ENCODE measurements at places on chromosomes 12 and 14.

- peak; percentile 84 for DNase-seq
Observed at GRCh38 chr14:94769391-94770250, at the start of gene GSC. Gene GSC, minus strand, starts transcription at chr14:94770113. Its CDS starts 98 bp downstream, at chr14:94770015.

GRCh38 chr14:77406718-77407117 lies 16.6 kb downstream of the NOXRED1 start:
- no peak for DNase-seq

DNA sequence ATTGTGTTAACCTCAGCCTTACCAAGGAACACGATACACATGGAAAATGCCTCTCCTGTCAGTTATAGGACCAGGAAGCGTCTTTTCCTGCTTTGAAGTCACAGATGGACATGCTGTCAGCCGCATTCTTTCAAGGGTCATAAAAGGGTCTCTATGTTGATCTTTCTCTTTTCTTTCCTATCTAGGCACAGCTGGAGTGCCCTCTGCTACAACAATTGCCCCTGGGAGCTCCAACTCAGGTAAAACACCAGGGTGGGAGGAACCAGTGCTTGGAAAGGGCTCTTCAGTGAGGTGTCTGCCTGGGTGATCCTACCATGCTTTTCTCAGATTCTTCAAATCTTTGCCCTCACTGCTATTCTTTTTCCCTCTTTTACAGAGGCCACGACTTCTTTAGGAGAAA lies 157.4 kb upstream of the CNTN1 start:
- DNase-seq, result no peak

DNA sequence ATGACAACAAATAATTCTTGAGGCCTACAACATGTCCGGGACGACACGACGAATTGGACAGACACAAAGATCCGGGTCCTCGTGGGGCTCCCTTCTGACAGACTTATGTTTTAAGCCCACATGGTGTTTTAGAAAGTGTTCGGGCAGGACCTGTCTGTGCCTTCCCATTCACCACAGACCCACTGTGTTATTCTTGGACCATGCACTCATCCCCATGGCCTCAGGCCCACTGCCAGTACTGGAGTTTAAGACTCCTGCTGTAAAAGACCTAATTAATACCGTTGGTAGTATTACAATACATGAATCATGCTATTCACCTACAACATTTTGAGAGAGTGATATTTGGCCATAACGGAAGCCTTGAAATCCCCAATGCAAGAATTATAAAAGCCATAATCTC lies 20.0 kb downstream of the SLC15A4 start:
- DNase-seq, result no peak

DNA sequence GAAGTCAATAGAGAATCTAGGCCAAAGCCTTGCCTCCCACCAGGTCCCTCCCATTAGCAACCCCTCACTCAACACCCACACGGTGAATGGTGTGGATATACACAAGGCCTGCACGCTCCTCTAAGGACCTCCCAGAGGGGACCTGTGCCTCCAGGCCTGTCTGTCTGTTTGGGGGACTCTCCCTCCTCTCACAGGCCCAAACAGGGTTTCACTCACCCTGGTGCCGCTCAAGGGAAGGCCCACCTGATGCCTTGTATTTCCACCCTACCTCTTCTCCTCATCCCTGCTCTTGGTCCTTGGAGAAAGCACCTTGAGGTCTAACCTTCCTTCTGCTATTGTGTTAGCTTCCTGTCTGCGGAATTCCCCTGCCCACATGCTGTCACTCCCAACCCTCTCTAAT lies 4.4 kb downstream of the SDR9C7 start:
- DNase-seq, result no peak

GRCh38 chr14:85310491-85311272 lies 219.3 kb upstream of the FLRT2 start:
- DNase-seq, result no peak

DNA sequence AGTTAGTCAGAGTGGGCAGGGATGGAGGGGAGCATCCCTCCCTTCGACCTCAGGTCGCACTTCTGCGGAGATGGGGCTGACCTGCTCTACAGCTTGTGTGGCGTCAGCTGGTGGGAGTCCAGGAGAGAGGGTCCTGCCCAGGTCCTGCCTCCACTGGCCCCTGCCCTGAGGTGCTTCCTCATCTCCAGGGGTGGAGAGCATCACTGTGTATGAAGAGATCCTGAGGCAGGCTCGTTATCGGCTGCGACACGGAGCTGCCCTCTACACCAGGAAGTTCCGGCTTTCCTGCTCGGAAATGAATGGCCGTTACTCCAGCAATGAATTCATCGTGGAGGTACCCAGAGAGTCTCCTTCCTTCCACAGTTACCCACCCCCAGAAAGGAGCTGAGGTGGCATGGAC lies 20.2 kb downstream of the CLSTN3 start:
- no peak for DNase-seq

DNA sequence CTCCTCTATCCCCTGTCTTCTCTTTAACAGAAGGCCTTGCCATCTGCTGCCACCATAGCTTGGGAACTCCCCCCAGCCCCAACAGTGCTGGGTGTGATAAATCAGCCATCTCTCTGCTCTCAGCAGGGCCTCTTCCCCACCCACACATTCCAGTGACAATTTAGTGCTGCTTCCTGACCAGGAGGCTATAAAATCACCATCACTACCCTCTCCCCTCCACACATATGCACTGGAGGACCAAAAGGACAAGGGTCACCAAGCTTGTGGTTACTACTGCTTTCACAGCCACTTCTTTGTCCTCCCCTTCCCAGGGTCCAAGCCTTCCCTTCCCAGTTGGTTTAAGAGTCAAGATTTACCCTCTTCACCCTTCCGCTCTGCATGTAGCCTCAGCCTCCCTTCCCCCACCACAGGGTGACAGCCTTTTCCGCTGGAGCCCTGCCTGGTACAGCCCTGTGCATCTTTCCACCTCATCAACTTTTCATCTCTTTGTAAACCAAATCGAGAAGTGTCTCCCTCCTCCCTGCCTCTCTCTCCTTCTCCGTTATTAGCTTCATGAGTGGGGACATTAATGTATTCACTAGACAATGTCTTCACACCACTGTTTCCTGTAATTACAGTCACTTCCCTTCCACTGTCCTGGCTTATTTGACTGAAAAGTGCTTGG lies 9.4 kb downstream of the PSMB5 start:
- no peak for DNase-seq

GRCh38 chr14:91899213-91899612 lies 31.9 kb upstream of the TC2N start:
- DNase-seq, result no peak

GRCh38 chr14:63276492-63277342 lies 42.0 kb downstream of the GPHB5 start:
- peak; percentile 77 for DNase-seq

DNA sequence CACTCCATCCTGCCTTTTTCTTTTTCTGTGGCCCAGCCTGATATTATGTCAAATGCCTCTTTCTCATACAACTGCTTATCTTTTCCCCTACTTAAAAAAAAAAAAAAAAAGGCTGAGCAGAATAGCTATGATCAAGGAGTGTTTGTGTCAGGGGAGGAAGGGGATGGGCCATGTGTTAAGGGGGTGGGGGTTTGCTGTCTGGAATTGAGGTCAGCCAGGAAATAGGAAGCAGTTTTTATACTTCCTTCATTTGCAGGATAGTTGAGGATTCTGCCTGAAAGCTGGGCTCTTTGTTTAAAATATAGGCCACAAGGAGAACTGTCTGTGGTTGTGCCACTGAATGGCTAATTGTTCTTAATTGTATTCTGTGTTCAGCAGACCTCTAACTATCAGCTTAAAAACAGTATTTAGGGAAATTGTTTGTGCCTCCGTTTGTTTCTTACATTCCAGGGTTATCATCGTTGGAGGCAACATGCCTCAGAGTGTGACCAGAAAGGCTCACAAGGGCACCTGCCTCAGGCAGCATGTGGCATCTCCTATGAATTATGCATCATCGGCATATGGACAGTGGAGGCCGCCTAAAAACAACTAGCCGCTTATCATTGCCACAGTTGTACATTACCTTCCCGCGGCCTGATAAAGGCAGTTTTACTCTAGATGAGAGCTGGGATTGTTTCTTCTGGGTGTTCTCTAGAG lies 96.0 kb downstream of the SRGAP1 start:
- DNase-seq, result no peak

DNA sequence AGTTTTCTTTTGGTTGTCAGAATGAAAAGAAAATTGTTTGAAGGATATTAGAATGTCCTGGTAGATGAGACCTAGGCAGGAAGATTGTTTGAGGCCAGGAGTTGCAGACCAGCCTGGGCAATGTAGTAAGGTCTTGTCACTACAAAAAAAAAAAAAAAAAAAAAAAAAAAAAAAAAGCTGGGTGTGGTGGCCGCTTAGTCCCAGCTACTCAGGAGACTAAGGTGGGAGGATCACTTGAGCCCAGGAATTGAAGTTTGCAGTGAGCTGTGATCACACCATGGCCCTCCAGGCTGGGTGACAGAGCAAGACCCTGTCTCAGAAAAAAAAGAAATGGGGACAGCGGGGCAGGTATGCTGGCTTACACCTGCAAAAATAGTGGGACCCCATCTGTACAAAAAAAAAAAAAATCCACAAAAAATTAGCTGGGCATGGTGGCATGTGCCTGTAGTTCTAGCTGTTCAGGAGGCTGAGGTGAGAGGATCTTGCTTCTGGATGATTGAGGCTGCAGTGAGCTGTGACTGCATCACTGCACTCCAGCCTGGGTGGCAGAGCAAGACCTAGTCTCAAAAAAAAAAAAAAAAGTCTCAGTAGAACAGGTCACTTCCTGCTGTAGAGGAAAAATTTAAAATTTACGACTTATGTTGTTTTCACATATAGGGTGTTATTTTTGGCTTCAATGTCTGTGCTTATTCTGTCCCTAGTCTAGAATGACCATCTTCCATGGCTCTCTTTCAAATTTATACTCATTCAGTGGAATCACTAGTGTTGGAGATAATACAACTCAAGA lies 70.7 kb downstream of the PPHLN1 start:
- DNase-seq, result peak; percentile 4
